T-helper 2 cell treated with Interferon-gamma antibody and Interleukin-4, amounts not matched to agents 100 ng/mL and 5 ng/mL, for 36 hours (primary cell): ENCODE measurements at places on chromosomes 6 and 20. TPM values are rescaled to one million over a fixed set of nuclear protein-coding genes. Genes with fewer than 3 reads are reported as not detected.

KCNQ2 gene
- 0.05 and 0.11 TPM in 2 replicates for total RNA-seq

PI16 gene
- 0.14 and 0.16 TPM in 2 replicates for total RNA-seq

SLC22A2 gene
- not detected in 2 replicates for total RNA-seq

PTK6 gene
- 1.1 and 1.2 TPM in 2 replicates for total RNA-seq

HLA-DMB gene
- 8.5 and 9.0 TPM in 2 replicates for total RNA-seq

ERVFRD-1 gene
- 0.07 TPM in 1 of 2 replicates, not detected in the other for total RNA-seq

DPPA5 gene
- not detected in 2 replicates for total RNA-seq

DDO gene
- total RNA-seq = not detected in 2 replicates
